ENCODE measurements at places on chromosomes 3 and 15. TPM values are rescaled to one million over a fixed set of nuclear protein-coding genes. Genes with fewer than 3 reads are reported as not detected.

DNA sequence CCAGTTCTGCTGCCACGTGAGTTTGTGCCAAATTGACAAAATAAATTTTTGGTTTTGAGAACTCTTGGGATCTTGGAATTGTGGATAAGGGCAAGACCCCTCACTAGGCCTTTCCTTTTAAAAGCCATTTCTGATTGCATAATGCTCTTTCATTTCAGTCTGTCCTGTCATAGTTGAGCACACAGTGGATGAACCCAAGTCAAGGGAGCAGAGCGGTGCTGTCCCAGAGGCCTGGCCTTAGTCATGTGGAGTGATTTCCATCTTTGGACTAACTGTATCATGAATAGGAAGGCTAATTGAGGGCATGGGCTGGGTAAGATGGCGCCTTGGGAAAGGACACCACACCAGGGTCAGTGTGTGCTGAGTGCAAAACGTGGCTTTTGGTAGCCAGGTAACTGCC lies 304.0 kb downstream of the UACA start:
- peak; percentile 31 for DNase-seq

Gene ALDH1A2
- total RNA-seq = 5.9 TPM

Gene ACKR2
- 3.1 TPM for total RNA-seq

GRCh38 chr3:42505849-42506410 lies 3.5 kb downstream of the VIPR1 start:
- peak; percentile 39 for DNase-seq

DNA sequence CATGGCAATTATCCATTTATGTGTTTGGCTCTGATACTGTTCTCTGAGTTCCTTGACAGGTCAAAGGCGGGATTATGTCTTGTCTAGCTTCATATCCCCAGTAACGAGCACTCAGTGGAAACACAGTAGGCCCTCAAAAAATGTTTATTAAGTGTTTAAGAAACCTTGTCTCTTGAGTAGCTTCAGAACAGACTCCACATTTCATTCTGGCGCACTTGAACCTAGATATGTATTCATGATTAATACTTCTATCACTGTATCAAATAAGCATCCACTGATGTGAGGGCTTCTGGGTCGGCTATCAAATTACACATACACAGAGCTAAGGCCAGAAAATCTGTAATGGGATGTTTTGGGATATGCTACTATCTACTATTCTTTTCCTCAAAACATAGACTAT lies 4.6 kb downstream of the CBLB start:
- DNase-seq = no peak

Gene NCBP2
- 48.1 TPM for total RNA-seq

Gene GABRR3
- not detected for total RNA-seq

GRCh38 chr3:20160230-20160629 lies 25.8 kb downstream of the SGO1 start:
- DNase-seq = no peak

GRCh38 chr15:101161656-101162055 lies 90.2 kb downstream of the CHSY1 start:
- peak; percentile 15 for DNase-seq

GRCh38 chr15:56767315-56767714 lies 34.0 kb upstream of the ZNF280D start:
- DNase-seq = no peak

- no peak for DNase-seq
Observed at GRCh38 chr3:156218353-156218744, 98.0 kb downstream of the KCNAB1 start.

DNA sequence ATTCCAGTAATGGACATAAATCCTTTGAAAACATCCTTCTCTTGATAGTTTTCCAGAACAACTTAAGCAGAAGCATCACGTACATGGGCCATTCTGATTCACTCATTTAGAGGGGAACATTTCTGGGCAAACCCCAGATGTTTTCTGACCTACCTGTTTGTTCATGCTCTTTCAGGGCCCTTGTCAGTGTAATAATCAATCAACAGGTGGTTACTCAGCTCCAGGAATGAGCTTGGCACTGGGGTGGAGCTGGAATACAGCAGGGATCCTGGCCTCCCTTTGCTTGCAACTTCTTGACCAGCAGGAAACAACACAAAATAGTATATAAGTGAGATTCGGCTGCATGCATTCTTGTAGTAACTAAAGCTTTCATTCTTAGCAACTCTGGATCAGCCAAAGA lies 9.2 kb upstream of the UBE2E1 start:
- DNase-seq = no peak

GRCh38 chr3:186509423-186509822 lies 34.8 kb downstream of the CRYGS start:
- no peak for DNase-seq

- no peak for DNase-seq
Observed at GRCh38 chr15:95303713-95304112, 1026.8 kb upstream of the NR2F2 start.

- DNase-seq = no peak
Observed at GRCh38 chr15:78155355-78155939, 6.3 kb downstream of the IDH3A start.

DNA sequence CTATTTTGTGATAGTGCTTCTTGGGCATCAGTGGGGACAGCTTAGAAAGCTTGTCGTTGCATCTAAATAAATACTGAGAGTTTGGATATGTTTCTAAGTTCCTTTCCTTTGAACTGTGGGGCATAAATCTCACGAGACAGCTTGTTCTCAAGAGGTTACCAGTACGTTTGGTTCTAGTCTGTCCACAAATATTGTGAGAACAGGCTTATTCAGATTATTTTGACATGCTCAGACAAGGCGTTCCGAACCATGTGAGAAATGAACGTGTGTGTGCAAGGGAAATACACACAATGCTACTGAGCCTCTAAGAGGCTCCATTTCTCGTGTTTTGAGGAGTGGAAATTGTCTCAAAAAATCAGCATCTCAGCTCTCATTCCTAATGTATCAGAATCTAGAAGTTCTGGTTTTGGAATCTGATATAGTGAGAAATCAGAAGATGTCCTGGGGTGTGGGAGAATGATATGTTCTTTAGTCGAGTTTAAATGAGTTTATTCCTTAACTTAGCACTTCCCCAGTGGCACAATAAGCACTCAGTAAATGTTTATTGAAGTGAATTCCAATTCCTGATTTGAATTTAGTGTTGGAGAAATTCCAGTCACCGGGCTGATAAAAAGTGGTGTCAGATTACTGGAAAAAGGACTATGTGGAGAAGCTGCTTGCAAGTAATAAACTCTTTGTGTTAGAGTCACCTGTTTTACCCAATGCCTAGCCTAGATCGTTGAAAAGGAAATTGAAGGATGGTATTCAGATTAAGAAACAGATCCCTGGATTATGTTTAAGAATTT lies 481.5 kb downstream of the LPP start:
- no peak for DNase-seq

- no peak for DNase-seq
Observed at GRCh38 chr3:142501004-142501926, 53.4 kb upstream of the XRN1 start.

Gene IGSF10
- 2.2 TPM for total RNA-seq

Gene NR2F2
- total RNA-seq = 132 TPM

Gene IL20RB
- 2.9 TPM for total RNA-seq

Gene FETUB
- total RNA-seq = not detected

DNA sequence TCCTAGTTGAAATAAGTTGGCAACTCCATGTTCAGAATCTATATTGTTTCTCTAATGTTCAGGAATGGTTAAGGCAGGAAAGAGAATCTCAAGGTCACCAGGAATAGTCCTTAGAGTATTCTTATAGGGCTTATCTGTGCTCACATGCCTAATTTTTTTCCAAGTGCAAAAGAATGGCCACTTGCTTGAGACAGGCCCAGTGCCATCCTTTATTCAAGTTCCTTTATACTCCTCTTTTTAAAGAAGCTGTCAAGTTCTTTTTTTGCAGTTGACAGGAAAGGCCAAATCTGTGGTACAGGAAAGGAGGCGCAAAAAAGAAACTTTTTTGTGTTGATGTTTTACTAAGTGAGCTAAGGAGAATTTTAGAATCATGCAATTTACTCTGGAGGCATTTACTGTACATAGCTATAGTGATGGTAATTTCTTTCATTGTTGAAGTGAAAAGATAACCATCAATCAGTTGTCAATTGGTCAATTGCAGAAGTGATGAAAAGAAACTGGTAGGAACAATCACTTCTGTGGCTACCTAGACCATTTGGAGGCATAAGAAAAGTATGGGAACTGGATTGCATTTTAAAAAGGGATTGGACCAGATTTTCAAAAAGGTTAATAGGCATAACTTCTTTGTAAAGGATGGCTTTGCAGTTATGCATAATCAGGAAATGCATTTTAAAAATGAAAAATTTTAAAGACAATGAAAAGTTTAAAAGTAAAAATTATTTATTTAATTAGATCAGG lies 102.5 kb upstream of the SOX2 start:
- no peak for DNase-seq

DNA sequence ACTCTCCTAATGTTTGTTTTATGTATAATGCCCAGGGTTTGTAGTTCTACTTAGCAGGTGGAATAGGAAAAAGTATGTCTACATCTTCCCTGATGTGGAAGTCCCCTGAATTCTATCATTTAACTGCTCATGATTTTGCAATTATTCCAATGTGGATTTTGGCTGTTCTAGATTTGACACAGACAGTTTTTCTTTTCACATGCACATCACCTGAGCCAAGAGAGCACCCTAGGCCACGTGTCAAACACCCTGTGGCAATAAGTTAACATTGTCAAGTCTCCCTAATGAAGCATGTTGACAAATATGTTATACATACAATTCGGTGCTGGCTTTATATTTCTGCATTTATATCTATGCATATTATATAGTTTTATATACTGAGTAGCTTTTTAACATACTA lies 70.0 kb upstream of the SUCLG2 start:
- no peak for DNase-seq

Gene GANC
- total RNA-seq = 51.6 TPM

Gene CHST13
- total RNA-seq = 0.55 TPM

GRCh38 chr15:100570735-100571313 lies 31.2 kb downstream of the LINS1 start:
- DNase-seq = no peak

DNA sequence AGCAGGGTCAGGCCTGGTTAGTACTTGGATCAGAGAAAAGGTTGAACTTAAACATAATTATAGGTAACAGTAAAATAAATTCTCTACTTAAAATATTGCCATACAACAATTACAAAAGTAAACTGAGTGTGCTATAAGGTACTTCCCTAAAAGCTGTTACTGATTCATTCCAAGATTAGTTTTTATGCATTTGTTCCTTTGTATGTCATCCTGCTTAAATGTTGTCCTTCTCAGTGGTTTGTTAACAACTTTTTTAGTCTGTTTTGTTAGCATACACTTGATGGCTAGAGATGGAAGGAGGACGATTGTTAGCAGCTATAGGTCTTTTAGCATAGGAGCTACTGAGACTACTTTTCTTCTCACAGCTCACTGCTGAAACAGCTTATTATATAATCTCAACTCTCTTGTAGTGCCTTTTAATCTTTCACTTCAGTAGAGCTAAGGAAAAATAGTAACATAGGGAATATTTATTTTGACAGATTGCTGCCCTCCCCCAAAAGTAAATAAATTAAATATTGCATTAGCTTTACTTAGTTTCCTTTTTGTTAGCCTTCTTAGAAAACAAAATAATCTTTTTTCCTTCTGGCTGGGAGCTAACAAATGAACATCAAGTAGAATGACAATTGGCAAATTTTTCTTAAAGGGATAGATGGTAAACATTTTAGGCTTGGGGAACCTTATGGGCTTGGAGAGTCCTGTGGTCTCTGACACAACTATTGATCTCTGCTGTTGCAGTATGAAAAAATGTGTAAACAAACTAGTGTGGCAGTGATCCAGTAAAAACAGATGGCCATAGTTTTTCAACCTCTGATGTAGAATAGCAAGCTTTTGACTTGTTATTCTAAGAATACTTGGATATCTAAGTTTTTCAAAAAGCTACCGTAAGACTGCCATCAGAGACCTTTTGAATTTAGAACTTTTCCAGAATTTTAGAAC lies 39.5 kb downstream of the USP8 start:
- DNase-seq = no peak

Data from aorta (tissue), 5 donors.